ENCODE measurements at places on chromosomes 3 and 15.

DNA sequence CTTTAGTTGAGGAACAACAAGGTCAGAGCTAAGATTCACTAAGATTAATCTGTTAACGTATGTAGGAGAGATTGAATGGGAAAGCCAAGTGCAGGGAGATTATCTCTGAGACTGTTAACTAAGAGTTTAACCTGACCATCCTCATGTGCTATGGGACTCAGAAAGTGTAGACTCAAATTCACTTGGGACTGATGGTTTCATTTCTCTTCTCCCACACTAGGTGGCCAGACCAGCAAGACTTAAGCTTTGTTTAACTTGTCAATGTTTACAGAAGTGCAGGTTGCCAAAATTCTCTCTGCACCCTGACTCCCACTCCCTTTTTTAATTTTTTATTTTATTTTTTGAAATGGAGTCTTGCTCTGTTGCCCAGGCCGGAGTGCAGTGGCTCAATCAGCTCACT lies 6.3 kb upstream of the HEXA start:
- no peak for DNase-seq

GRCh38 chr15:67385971-67386370 lies 131.4 kb downstream of the IQCH start:
- no peak for DNase-seq

DNA sequence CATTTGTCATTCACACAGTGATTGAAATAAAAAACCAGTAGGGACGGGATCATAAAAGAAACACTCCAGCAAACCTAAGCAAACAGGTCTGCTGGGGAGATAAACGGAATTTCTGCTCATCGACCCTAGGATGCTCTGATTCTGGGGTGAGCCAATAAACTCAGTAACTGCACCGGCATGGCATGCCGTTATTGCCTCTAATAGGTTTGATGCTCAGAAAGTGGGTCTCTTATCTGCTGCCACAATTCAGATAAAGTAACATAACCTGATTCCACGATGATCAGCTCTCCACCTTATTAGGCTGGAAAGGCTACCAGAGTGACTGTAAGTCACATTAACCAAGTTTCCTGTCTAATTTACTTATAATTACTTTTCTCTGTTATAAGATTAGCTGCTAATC lies 19.6 kb downstream of the DCLK3 start:
- no peak for DNase-seq

DNA sequence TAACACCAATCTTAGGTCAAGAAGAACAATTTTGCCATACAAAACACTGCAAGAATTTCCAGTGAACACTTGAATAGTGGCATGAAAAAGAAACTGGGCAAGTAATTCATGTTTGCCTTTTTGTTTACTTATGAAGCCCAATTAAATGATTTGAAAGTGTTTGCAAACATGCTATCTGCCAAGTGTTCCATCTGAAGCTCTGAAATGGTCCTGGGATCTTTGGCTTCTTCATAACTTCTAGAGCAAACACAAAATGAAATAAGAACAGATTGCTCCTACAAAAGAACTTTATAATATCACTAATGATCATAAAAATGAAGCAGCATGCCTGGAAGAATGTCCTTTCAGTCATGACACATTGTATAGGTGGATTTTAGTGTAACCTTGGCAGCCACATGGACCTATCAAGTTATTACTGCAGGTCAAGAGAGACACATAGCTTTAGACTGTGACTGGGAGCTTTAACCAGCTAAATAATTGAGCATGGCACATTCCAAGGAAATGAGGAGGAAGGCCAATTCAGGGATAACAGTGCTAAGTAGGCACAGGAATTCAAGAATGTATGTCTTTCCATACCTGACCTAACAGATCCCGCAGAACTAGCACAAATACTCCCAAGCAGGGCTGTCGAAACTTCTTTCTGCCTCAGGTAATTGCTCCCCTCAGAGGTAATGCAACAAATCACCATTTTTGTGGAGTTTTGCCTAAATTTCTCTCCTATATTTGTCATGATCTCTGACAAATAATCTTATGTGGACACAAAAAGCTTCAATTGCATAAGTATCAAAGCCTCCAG lies 144.6 kb downstream of the DUT start:
- no peak for DNase-seq

DNA sequence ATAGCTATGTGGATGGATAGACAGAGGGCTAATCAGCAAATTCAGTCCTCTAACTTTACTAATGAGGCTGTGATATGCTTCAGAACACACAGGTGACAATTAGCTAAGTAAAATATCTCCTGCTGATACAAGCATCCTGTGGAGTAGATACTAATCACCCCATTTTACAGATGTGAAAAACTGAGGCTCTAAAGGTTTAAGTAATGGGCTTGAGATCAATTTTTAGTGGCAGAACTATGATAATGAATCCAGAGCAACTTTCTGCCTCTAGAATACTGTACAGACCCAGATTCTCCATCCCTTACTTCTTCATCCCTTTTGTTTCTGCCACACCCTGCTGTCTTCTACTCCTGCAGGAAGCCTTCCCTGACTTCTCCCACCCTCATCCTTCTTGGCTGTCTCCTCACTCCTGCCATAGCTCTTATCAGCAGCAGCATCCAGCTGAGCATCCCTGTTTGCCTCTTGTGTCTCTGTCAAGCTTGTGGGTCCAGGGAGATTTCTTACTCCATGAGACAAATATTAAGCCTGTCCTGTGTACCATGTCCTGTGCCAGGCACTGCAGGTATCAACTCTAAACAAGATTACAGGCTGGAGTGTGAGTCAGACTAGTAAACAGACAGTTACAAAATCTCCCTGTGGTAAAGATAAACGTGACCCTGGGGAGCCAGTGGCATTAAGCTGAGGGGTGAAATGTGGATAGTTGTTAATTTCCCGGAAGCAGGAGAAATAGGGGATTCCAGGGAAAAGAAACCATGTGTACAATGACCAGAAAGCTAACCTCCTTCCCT lies 39.2 kb downstream of the SLC6A11 start:
- DNase-seq = no peak

- DNase-seq = no peak
Observed at GRCh38 chr15:64698823-64699222, 76.6 kb downstream of the RBPMS2 start.

GRCh38 chr15:68528626-68529290 lies 50.0 kb upstream of the CORO2B start:
- no peak for DNase-seq
